Astrocyte of the hippocampus (primary cell): ENCODE measurements at places on chromosomes 4 and X.
A peak's percentile ranks its signal among the peaks of the same experiment; 100 is the strongest.

- no peak for DNase-seq
These were observed 39.7 kb downstream of the TSPAN5 start for GRCh38 chr4:98618680-98619079.

DNA sequence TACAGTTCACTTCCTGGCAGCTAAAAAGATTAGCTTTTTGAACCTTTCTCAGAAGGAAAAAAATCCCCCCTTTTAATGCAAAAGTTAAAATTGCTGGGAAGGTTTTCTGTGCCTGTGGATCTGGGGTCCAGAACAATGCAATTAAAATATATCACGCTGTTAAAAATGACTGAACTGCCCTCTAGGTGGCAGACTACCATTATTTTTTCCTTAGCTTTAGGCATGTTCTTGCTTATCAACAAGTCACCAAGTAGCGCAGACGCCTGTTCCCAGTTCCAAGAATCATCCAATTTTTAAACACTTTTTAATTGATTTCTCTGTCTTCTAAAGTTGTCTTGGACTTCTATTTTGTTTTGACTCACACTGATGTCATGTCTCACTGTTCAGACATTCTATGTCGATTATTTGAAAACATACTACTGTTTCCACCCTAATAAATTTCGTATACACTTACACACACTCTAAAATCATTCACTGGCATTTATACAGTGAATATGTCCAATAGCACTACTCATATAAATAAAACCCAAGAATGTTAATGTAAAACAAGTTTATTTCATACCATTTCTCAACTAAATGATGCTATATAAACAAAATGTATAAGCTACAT is 661.6 kb downstream of the RAPGEF2 start:
- DNase-seq, result peak; percentile 88

DNA sequence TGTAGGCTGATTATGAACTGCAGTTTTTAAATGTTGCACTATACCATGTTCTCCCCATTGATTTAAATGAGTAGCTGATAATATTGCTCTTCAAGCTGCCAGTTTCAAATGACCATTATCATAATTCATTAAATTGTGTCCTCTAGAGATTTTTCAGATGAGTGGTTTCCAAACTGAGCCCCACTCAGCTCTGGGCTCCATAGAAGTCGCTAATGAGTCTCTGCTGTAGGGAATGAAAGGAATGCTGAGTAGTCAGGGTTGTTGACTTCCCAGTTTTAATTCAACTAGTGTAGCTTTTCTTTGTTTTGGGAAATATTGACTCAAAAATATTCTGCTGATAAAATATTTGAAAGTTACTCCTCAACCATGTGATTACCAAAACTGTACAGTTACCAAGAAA is 1081.1 kb downstream of the ARAP2 start:
- DNase-seq, result no peak

- DNase-seq, result peak; percentile 33
These were observed 100.1 kb upstream of the KLF3 start for GRCh38 chr4:38563707-38564495.
